Karpas-422 (cell line): ENCODE measurements at places on chromosomes 3 and 15. TPM values are rescaled to one million over a fixed set of nuclear protein-coding genes. Genes with fewer than 3 reads are reported as not detected.

Gene FBXO40
- not detected in 2 replicates for total RNA-seq

Gene GOLGA8R
- 0.07 TPM in 1 of 2 replicates, not detected in the other for total RNA-seq

Gene ACTRT3
- 3.6 and 4.2 TPM in 2 replicates for total RNA-seq

Gene MOBP
- not detected in 2 replicates for total RNA-seq

Gene SMCO1
- not detected in 2 replicates for total RNA-seq

Gene PEX5L
- total RNA-seq, result 0.43 and 0.60 TPM in 2 replicates

Gene TMEM40
- total RNA-seq, result 0.18 and 0.26 TPM in 2 replicates

Gene ZNF660
- total RNA-seq, result 5.4 and 11.1 TPM in 2 replicates

Gene MYZAP
- total RNA-seq, result not detected in 2 replicates

Gene SPINK8
- total RNA-seq, result not detected in 2 replicates

Gene ACKR4
- 7.4 and 8.4 TPM in 2 replicates for total RNA-seq

Gene SH2D7
- not detected in 2 replicates for total RNA-seq

GRCh38 chr3:162770551-162770950, 1273.9 kb downstream of the OTOL1 start:
- DNase-seq, result no peak

DNA sequence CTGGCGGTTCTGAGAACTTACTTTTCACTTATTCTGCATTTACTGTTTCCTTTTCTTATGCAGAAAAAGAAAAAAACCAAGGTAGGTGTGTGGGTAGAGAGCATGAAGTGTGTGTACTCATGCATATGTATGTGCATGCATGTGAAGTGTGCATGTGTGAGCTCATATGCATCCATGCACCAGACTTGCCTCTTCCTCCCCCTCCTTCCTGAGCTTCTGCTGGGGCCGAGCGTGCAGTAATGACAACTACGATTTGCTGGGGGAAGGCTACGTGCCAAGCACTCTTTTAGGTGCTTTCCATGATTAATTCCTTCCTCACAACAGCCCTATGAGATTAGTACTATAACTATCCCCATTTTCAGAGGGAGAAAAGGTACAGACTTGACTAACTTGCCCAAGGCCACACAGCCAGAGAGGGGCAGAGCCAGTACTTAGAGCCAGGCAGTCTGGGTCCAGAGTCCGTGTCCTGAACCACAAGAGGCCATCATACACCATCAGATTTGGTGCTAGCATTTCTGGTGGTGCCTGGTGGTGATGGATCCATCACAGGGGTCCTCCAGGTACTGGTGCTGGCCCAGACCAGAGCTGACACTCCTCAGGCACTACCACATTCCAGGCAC, 46.7 kb downstream of the CAPN3 start:
- DNase-seq, result no peak

GRCh38 chr3:141796081-141796888, 33.1 kb downstream of the GRK7 start:
- DNase-seq, result no peak

DNA sequence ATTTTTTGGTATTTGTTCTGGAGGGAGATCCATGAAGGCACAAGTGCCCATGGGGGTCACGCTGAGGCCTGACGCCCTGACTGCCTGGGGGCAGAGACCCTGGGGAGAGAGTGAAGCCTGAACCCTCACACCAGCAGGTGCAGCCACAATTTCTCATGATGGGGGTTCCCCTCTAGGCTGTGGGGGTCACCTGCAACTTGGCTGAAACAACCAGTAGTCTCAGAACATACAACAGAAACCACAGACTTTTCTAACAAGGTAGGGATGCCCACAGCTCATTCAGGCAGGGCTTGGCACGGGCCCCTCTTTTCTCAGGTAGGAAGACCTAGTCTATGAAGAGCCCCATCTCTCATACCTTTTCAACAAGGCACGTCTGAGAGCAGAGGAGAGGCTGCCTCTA, 245.1 kb downstream of the ADAMTS17 start:
- no peak for DNase-seq

GRCh38 chr15:100529556-100529955, 806 bp upstream of the CERS3 start:
- DNase-seq, result no peak

GRCh38 chr15:23083115-23083514, 43.7 kb upstream of the TUBGCP5 start:
- no peak for DNase-seq

- no peak for DNase-seq
Observed at GRCh38 chr3:139252719-139253118, 91.1 kb upstream of the MRPS22 start.

DNA sequence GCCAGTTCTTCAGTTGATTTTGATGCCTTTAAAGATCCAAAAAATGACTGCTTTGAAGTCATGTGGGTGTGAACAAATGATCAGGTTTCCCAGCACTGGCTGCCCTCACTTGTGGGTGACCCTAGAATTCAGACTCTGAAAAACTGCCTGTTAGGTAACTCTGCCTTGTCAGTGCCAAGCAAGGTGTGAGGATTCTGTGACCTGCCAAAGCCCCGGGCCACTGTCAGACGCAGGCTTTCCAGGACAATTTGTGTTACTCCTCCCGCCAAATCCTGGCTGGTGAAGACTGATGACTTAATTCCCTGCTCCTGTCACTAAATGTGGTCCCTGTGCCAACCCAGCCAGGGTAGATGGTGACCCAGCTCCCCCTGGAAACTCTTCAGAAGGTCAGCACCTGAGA, 99.2 kb upstream of the PSMD6 start:
- no peak for DNase-seq

- DNase-seq, result peak; percentile 45
Observed at GRCh38 chr3:25945836-25946235, 155.9 kb downstream of the OXSM start.

DNA sequence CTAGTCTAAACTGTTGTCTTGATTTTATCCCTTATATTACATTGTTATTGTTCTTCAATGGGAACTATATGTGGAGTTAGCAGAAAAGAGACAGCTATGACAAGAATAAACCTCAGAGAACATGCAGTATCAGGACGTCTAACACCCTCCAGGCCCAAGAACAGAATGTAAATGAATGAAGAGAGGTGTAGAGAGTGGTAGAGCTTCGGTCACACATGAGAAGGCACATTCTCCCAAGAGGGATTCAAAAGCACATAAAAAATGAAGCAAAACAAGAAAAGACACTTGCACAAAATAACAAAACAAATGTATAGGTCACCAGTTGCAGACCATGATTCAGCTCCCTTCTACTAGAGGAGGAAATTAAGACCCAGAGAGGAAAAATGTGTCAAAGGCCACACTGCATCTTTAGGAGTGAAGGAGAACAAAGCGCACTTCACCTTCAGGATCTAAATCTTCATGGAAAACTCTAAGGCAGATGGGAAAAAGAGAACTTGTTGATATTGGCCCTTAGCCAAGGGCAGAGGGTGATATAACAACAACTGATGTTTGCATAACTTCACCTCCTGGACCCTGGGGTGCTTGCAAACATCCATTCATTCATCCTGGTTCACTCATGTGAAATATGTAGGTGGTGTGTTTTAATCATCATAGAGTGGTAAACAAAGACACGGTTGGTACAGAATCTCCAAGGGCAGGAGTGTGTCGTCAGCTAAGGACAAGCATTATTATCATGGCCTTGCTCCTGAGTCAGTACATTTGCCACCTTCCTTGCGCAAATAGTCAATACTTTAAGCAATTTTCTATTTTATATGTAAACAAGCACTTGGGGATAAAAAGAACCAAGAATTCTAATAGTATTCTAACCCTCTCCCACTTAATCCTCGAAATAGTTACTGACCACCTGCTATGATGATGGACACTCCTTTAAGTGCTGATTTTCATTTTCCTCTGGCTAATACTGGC, 8.8 kb downstream of the NEK10 start:
- peak; percentile 60 for DNase-seq

- DNase-seq, result peak; percentile 64
Observed at GRCh38 chr3:189652042-189652441, 20.9 kb downstream of the TP63 start.

DNA sequence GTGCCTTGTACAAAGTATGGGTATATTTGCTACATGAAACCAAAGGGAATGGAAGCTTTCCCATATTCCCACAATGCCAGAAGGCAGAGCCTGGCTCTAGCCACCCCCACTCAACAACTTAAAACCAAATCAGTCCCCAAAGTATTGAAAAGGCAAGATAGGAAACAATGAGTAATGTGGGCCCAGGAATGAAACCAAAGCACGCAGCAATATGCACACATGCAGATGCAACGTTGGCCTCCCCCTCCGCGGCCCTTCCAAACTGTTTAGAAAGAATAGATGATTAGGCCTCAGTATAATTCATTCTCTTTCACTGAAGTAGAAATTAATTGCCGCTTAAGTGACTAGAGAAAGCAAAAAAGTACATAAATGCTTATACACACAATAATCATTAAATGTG, 59.1 kb downstream of the THRB start:
- no peak for DNase-seq

GRCh38 chr3:100317912-100318311, 16.6 kb upstream of the NIT2 start:
- DNase-seq, result peak; percentile 49

GRCh38 chr3:148757238-148758215, 59.8 kb downstream of the AGTR1 start:
- no peak for DNase-seq

- DNase-seq, result no peak
Observed at GRCh38 chr3:156816091-156816793, 9.9 kb upstream of the LEKR1 start.

DNA sequence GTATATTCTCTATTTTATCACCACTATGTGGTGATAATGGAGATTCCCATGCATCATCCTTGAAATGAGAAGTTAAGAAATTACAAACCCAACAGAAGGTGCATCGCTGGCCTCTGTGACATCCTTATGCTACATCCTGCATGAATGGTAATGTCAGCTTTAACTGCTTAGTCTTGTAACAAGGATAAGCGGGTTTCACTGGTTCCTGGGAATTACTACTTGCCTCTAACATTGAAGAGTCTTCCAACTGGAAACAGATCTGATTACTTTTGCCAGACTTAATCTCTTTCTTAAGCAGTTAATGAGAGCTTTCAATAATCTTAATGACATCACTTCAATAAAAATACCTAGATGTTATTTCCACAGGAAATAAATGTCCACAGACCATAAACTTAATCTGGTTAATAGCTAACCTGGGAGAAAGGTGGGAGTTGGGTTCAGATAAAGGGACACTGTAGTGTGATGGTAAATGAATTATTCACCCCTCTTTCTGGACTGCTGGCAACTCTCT, 44.0 kb downstream of the FMN1 start:
- DNase-seq, result no peak

GRCh38 chr15:27990521-27991515, 108.3 kb downstream of the OCA2 start:
- DNase-seq, result no peak

GRCh38 chr3:150253622-150254021, 154.5 kb upstream of the TSC22D2 start:
- no peak for DNase-seq

GRCh38 chr3:69791919-69792399, 52.7 kb downstream of the MITF start:
- no peak for DNase-seq

- no peak for DNase-seq
Observed at GRCh38 chr3:47614788-47615187, 36.1 kb upstream of the CSPG5 start.

GRCh38 chr3:113222451-113223086, 11.2 kb downstream of the BOC start:
- DNase-seq, result no peak

- DNase-seq, result no peak
Observed at GRCh38 chr15:85374831-85375230, 5.6 kb upstream of the AKAP13 start.

GRCh38 chr3:127783642-127784160, 38.6 kb downstream of the MGLL start:
- no peak for DNase-seq

- peak; percentile 80 for DNase-seq
Observed at GRCh38 chr3:56251343-56251945, 216.8 kb downstream of the ERC2 start.

DNA sequence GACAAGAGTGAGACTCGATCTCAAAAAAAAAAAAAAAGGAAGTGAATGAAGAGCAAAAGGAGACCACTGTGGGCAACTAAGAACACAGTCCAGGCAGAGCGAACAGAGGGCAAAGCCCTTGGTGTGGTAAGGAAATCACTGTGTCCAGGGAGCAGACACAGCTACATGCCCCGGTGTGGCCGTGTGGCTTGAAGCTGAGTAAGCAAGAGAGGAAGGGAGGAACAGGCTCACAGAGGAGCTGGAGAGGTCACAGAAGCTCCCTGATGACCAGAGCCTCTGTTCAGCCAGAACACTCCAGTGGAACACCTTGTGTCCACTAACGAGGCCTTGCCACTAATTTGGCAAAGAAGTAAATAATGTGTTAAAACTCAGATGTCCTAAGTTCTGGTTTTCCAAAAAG, 60.6 kb upstream of the GATA2 start:
- DNase-seq, result no peak

- DNase-seq, result no peak
Observed at GRCh38 chr3:158095111-158095813, 11.0 kb downstream of the SHOX2 start.

GRCh38 chr3:37014620-37015019, 21.3 kb downstream of the MLH1 start:
- DNase-seq, result no peak

DNA sequence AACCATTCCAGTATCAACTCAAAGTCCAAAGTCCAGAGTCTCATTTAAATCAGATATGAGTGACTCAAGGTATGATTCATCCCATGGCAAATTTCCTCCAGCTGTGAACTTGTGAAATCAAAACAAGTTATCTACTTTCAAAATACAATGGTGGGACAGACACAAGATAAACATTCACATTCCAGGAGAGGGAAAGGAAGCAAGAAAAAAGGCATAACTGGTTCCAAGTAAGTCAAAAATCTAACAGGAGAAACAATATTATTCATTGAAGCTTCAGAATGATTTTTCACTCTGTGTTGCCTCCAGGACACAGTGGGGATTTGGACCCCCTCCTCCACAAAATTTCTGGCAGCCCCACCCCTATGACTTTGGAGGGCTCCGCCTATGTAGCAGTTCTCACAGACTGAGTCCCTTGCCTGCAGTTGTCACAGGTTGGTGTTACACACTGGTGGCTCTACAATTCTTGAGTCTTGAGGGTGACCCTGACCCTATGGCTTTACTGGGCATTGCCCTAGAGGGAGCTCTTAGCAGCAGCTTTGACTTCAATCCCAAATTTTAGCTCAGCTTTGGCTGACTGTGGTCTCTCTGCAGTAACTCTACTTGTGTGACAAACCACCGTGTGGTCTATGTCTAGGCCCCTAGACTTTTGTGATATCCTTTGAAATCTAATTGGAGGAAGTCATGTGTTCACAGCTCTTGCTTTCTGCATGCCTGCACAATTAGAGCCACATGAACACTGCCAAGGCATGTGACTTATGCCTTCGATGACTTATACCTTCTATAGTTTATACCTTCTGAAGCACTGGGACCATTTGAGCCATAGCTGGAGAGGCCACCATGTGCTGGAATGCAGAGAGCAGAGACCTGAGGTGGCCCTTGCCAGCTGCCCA, 644.2 kb downstream of the GRM7 start:
- DNase-seq, result no peak
